ENCODE measurements at places on chromosomes 16 and 17.

DNA sequence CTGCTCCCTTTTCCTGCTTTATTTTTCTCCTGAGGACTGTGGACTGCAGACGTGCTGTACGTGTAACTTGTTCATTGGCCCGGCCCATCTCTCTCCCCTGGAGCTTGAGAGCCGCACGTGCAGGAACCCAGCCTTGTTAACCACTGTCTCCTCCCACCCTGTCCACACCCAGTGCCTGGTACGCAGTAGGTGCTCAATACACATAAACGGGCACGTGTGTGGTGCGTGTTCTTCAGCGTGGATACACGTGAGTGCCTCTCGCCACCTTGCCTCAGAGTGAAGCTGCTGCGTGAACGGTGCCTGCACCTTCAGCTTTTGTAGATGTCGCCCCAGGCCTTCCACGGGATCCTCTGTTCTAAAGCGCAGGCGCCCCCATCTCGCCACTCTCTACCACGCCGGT is 96.3 kb upstream of the CHMP6 start:
- no peak for ATAC-seq

- peak; percentile 34 for ATAC-seq
Observed at GRCh38 chr16:1938316-1938715, 4.7 kb downstream of the MSRB1 start.

DNA sequence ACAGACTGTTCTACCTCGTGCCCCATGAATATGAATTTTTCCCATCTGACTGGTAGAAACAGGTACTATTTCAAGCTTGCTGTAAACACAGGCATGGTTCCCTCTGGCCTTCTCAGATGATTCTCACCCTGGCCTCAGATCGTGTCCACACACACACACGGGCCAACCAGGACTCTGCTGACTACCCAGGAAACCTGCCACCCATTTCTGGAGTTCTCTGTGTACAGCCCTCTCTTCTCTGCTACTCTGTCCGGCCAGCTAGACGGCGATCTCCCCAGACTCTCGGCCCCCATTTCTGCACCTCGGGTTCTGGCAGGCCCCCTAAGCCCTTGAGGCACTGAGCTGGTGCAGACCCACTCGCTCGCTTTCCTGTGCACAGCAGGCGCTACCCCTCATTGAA is 31.2 kb downstream of the RPA1 start:
- no peak for ATAC-seq

- no peak for ATAC-seq
Observed at GRCh38 chr17:48213797-48214196, 106.2 kb downstream of the SNX11 start.

DNA sequence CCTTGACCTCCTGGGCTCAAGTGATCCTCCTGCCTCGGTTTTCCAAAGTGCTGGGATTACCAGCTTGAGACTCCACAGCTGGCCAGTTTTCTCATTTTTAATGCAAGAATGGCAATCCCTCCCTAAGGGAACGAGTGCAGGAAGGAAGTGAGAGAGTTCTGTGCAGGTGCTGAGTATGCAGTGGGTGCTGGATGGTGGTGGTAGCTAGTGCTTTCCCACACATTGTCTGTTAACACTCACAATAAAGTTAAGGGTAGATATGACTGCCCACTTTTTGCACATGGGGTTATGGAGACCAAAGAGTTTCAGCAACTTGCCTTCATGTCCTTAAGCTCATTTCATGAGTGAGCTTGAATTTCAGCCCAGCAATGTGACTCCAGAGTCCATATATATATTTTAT is 18.5 kb downstream of the RGS9 start:
- no peak for ATAC-seq

GRCh38 chr17:4472286-4472685 is 26.4 kb upstream of the SPNS2 start:
- ATAC-seq, result no peak

All from esophagus mucosa (tissue), 1 donor.